ENCODE measurements at places on chromosomes 2 and 18. TPM values are rescaled to one million over a fixed set of nuclear protein-coding genes. Genes with fewer than 3 reads are reported as not detected.

DNA sequence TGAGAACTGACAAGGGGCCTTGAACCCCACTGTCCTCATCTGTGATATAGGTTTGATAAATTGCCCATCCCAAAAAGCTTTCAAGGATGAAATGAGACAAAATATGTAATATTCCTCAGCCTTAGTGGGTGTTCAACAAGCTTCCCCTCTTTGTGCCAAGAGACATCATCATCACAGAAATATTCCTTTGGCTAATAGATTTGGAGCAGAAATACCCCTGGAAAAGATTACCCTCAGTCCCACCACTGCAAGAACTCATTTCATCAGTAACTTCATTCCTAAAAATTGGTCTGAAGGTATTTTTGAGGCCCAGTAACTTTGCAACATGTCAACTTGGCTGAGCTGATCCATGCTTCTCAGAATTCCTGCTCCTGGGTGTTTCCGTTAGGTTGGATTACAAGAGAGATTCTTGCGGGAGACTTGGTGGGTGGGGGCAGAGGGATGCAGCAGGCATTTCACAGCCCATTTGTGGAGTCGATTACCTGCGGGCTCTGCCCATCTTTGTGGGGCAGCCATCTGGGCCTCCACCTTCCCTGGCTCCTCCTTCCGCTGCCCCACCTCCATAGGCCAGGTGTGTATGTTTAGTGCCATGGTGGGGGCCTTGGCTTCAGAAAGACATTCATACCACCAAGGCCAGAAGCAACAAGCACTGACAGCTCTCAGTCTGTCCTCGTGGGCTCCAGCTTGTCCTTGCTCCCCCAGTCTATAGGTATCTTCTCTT lies 263.9 kb downstream of the GLI2 start:
- no peak overlapping the region for H3K4me3 ChIP-seq
- no peaks in the 10 kb centered on the region for H3K27me3 ChIP-seq
- no peaks in the 10 kb centered on the region for H3K4me1 ChIP-seq
- no peaks in the 10 kb centered on the region for H3K36me3 ChIP-seq

- no peak overlapping the region for H3K27ac ChIP-seq
- H3K27me3 ChIP-seq = no peaks in the 10 kb centered on the region
- H3K36me3 ChIP-seq = no peaks in the 10 kb centered on the region
- no peak overlapping the region for H3K4me3 ChIP-seq
- no peak for DNase-seq
Observed at GRCh38 chr2:209845666-209846065, 74.0 kb downstream of the UNC80 start.

DNA sequence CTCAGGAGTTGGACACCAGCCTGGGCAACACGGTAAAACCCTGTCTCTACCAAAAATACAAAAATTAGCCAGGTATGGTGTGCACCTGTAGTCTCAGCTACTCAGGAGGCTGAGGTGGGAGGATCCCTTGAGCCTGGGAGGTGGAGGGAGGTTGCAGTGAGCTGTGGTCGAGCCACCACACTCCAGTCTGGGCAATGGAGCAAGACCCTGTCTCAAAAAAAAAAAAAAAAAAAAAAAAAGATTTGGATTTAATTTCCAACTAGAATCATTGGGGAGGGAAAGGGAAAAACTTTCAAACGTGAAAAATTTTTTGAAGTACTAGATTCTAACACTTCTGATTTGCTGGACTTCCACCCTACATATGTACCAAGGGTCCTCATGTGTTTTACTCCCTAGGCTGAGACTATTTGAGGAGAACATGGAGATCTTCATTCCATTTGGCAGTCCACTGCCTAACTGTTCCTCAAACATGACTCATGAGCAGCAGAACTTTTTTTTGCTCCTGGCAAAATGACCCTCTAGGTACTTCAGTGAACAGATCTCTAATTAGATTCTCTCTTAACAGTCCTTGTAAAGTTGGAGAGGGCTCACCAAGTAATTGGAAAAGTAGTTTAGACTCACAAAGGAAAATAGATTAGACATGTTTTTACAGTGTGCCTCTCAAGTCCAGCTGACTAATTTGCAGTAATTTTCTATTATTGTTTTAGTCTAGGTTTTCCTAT lies 267.6 kb downstream of the METTL4 start:
- no peak for DNase-seq
- H3K36me3 ChIP-seq = no peaks in the 10 kb centered on the region
- H3K4me1 ChIP-seq = no peaks in the 10 kb centered on the region
- no peaks in the 10 kb centered on the region for H3K27me3 ChIP-seq

DNA sequence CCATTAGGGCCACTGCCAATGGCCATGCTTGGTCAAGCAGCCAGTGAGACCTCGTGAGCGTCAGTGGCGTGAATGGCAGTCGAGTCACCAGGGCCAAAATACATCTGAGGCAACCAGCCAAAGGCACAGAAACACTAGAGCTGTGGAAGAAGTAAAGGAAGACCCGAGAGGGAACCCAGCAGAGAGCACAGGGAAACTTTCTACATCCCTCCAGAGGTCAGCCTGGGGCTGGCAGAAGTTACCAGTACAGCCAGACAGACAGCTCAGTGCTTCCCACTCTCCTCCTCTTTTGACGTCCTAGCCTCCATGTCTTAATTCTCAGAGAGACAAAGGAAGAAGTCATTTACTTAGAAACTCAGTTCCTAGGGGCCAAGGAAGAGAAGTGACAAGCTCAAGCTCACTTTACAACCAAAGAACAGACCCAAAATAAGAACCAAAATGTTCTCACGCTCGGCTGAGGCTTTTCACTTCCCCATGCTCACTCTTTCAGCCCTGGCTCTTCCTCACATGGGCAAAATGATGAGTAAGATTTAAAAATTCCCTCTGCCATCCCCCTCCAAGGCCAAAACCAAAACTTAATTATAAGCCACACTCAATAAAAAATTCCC lies 8.7 kb downstream of the CYRIA start:
- H3K27ac ChIP-seq = no peak overlapping the region
- DNase-seq = no peak
- H3K4me1 ChIP-seq = no peaks in the 10 kb centered on the region

DNA sequence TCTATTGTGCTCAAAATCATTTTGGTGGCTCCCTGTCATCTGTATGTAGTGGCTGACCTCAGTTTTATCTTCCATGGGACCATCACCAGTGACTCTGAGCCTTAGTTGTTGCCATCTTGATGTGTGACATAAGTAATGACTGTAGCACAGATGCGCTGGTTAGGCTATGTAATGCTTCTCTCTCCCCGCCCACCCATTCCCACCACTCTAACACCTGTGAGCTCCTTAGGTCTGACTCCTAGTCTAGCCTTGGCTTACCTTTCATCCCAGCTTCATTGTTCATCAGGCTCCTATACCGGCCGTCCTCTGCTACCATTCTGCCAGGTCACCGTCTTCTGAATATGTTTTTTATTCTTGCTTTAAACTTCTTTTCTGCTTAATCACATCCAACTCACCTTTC lies 17.2 kb downstream of the MYO1B start:
- H3K27ac ChIP-seq = no peak overlapping the region
- no peaks in the 10 kb centered on the region for H3K4me1 ChIP-seq
- no peaks in the 10 kb centered on the region for H3K27me3 ChIP-seq

The B4GALT6 gene
- 2.7 TPM for total RNA-seq

The FAHD2A gene
- 41.4 TPM for total RNA-seq

DNA sequence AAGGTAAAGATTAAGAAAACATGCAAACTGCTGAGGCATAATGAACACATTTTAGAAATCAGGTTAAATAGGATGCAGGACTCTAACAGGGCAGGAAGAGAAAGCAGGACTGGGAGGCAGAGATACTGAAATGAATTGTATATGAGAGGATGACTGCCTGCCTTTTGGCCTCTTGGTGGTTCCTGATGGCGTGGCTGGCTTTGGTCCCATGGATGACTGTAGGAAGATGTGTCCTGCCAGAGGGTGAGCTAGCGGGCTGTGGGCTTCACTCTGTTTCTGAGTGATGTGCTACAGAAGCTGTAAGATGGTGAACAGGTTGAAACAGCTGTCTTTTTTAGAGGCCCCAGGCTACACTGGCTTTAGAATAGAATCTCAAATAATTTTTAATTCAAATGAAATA lies 517.0 kb downstream of the SLC4A3 start:
- no peaks in the 10 kb centered on the region for H3K36me3 ChIP-seq
- H3K4me1 ChIP-seq = no peaks in the 10 kb centered on the region
- no peak for DNase-seq
- no peak overlapping the region for H3K4me3 ChIP-seq

DNA sequence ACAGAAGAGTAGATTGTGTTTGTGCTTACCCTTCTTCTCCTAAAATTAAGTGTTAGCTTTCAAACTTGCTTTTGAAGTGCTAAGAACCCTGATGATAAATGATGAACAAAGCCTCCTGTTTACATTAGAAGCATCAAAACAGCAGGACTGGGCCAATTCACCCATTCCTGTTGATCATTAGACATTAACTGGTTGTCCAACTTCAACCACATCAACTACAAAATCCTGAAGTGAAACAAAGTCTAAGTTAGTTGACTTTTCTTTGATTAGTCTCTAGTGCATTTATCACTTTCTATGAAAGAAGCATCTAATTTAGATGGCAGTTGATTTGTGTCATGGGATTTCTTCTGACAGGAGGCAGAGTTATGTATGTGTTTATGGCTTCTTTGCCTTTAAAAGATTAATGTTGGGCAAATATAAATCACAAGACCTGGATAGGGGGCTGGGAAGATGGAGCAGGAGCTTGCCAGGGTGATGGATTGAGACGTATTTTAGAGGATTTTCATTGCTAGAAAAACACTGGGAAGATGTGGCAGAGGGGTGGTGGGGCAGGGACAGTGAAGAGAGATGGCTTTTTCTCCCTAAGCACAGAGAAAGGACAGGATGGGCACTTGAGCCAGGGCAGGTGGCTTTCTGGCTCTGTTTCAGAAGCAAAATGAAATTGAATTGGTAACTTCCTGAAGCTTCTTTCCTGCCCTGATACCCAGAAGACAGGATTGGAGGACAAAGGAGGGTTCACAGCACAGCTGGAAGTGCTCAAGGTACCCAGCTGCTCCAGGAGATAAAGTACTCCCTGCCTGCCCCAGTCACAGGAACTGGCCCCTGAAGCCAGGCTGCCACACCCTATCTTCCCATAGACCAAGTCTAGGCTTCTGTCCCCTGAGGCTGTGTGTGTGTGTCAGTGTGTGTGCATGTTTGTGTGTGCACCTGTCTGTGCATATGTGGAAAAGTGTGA lies 20.5 kb downstream of the GYPC start:
- no peaks in the 10 kb centered on the region for H3K27me3 ChIP-seq
- H3K4me3 ChIP-seq = no peak overlapping the region
- peaks cover 59% of the 10 kb centered on the region for H3K36me3 ChIP-seq
- DNase-seq = no peak
- peaks cover 15% of the 10 kb centered on the region for H3K4me1 ChIP-seq
- no peak overlapping the region for H3K27ac ChIP-seq

GRCh38 chr2:69099541-69099940 lies 86.6 kb downstream of the ANTXR1 start:
- no peaks in the 10 kb centered on the region for H3K36me3 ChIP-seq
- H3K4me3 ChIP-seq = no peak overlapping the region
- H3K4me1 ChIP-seq = no peaks in the 10 kb centered on the region
- no peaks in the 10 kb centered on the region for H3K27me3 ChIP-seq
- H3K27ac ChIP-seq = no peak overlapping the region
- DNase-seq = no peak

The SERPINB7 gene
- not detected for total RNA-seq

The PCARE gene
- not detected for total RNA-seq

- H3K4me3 ChIP-seq = no peak overlapping the region
- H3K36me3 ChIP-seq = no peaks in the 10 kb centered on the region
- no peaks in the 10 kb centered on the region for H3K27me3 ChIP-seq
- H3K27ac ChIP-seq = no peak overlapping the region
- no peaks in the 10 kb centered on the region for H3K4me1 ChIP-seq
Observed at GRCh38 chr18:28735731-28736130, 558.8 kb upstream of the CDH2 start.

GRCh38 chr2:179424571-179424970 lies 159.9 kb upstream of the SESTD1 start:
- H3K27ac ChIP-seq = no peak overlapping the region
- H3K36me3 ChIP-seq = no peaks in the 10 kb centered on the region
- DNase-seq = no peak
- H3K4me3 ChIP-seq = no peak overlapping the region

The CACNB4 gene
- total RNA-seq = 0.16 TPM

The MLPH gene
- not detected for total RNA-seq

DNA sequence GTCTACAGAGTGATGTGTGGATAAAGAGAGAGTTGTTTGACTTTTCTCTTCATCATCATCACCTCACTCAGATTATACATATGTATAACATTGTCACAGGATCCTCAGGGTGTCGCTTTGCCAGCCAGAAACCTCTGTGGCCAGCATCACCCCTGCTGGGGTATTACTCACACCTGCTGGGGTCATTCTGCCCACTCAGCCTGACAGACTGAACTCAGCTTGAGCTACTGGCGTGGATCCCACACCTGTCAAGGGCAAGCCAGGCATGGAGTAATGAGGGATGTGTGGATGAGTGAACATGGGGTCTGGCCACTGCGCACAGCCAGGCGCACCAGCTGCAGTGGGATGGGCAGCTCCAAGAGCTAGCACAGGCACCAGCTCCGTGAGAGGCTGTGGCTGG lies 870.6 kb downstream of the CBLN2 start:
- H3K4me1 ChIP-seq = no peaks in the 10 kb centered on the region
- no peak overlapping the region for H3K4me3 ChIP-seq
- no peak for DNase-seq
- no peak overlapping the region for H3K27ac ChIP-seq
- H3K27me3 ChIP-seq = no peaks in the 10 kb centered on the region

The ERFE gene
- 0.28 TPM for total RNA-seq

GRCh38 chr2:160328811-160329527 lies 128.9 kb upstream of the ITGB6 start:
- no peak overlapping the region for H3K27ac ChIP-seq
- H3K27me3 ChIP-seq = no peaks in the 10 kb centered on the region
- no peak for DNase-seq
- no peak overlapping the region for H3K4me3 ChIP-seq

- H3K27me3 ChIP-seq = no peaks in the 10 kb centered on the region
- DNase-seq = no peak
- no peaks in the 10 kb centered on the region for H3K36me3 ChIP-seq
- H3K4me3 ChIP-seq = no peak overlapping the region
- H3K27ac ChIP-seq = no peak overlapping the region
Observed at GRCh38 chr2:235538981-235539380, 45.1 kb downstream of the AGAP1 start.

The COBLL1 gene
- 2.8 TPM for total RNA-seq

GRCh38 chr2:236086971-236087465 lies 81.2 kb downstream of the GBX2 start:
- no peaks in the 10 kb centered on the region for H3K27me3 ChIP-seq
- H3K36me3 ChIP-seq = no peaks in the 10 kb centered on the region
- H3K27ac ChIP-seq = no peak overlapping the region
- H3K4me1 ChIP-seq = no peaks in the 10 kb centered on the region

GRCh38 chr18:51151568-51152511 lies 45.6 kb downstream of the MEX3C start:
- peak overlapping the region; percentile 46 for H3K4me3 ChIP-seq
- peaks cover 22% of the 10 kb centered on the region for H3K4me1 ChIP-seq
- H3K27ac ChIP-seq = no peak overlapping the region
- no peaks in the 10 kb centered on the region for H3K27me3 ChIP-seq
